Fibroblast of the conjunctiva (primary cell): ENCODE measurements at places on chromosomes 3 and 15.

GRCh38 chr3:8560366-8561007 is 58.9 kb downstream of the LMCD1 start:
- peak; percentile 67 for DNase-seq

GRCh38 chr3:21839176-21839575 is 88.2 kb upstream of the ZNF385D start:
- no peak for DNase-seq

- no peak for DNase-seq
Measured at GRCh38 chr15:97463696-97464095, 496.8 kb upstream of the ARRDC4 start.

DNA sequence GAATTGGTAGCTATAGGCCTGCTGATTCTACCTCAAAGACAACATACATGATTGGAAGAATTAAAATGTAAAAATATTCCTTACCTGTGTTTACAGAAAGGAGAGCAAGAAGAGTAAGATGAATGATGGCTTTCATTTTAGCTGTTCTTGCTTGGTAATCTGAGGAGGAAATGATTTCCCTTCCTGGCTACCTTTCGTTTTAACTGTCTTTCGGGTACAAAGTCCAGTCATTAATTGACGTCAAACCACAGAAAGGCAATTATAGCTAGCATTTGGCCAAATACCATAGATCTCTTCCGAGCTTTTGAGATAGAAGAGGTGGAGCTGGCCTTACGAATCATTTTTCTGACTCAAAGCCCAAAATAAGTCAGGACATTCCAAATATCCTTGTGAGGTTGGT is at the start of gene MUC13:
Gene MUC13 (minus strand): TSS at position 175 of the 400 bp plus-strand sequence. CDS start 39 bp downstream, at position 136.
- no peak for DNase-seq

- no peak for DNase-seq
Measured at GRCh38 chr3:31218082-31218481, 314.6 kb upstream of the STT3B start.

DNA sequence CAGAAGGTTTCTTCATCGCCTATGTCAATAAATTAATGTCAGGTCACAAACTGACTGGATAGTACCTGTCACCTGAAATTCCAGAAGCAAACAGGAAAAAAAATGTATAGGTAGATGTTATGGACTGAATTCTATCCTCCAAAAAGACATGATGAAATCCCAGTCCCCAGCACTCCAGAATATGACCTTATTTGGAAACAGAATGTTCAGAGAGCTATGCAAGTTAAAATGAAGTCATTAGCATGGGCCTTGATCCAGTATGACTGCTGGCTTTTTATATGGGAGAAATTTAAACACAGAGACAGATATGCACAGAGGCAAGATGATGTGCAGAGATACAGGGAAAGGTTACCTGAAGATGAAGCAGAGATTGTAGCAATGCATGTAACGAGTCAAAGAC is 953.4 kb downstream of the ZPLD1 start:
- DNase-seq, result peak; percentile 24

- peak; percentile 42 for DNase-seq
Measured at GRCh38 chr3:179321668-179322285, 1.1 kb upstream of the ZNF639 start.

- no peak for DNase-seq
Measured at GRCh38 chr3:10550705-10551104, 45.3 kb upstream of the ATP2B2 start.

DNA sequence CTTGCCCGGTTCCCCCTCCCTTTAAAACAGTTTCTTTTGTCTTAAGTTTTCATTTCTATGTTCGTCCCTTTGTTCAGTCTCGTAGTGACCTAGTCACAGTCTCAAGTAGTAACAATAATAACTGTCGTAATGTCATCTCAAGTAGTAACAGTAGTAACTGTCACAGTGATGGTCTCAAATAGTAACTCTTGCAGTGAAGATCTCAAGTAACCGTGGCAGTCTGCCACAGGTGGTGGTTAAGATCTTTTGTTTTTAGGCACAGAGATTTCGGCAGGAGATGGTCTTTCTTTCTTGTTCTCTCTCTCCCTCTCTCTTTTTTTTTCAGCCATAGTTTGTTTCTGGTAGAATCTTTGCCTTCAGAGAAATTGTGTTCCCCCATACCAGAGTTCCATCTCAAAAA is 656.0 kb upstream of the SGO1 start:
- DNase-seq, result no peak

DNA sequence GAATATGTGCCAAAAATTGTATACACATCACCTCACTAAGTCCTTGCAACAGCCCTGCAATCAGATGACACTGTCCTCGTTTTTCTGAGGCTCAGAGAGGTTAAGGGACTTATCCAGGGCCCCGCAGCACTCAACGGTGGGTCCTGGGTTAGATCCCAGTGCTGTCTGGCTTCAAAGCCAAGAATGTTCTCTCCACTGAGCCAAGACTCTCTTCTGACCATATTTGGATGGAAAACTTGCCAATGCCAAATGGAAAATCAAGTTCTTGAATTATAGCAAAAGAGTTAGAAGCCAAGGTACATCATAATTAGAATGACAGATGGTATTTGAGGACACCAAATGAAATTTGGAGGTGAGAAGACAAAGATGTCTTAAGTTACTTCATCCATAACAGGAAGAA is 75.9 kb downstream of the NCEH1 start:
- DNase-seq, result no peak

GRCh38 chr3:51799879-51800749 is 21.1 kb upstream of the IQCF6 start:
- peak; percentile 74 for DNase-seq

GRCh38 chr3:23271876-23272741 is 69.0 kb downstream of the UBE2E2 start:
- DNase-seq, result no peak

- DNase-seq, result no peak
Measured at GRCh38 chr3:176978441-176978840, 218.8 kb downstream of the TBL1XR1 start.

DNA sequence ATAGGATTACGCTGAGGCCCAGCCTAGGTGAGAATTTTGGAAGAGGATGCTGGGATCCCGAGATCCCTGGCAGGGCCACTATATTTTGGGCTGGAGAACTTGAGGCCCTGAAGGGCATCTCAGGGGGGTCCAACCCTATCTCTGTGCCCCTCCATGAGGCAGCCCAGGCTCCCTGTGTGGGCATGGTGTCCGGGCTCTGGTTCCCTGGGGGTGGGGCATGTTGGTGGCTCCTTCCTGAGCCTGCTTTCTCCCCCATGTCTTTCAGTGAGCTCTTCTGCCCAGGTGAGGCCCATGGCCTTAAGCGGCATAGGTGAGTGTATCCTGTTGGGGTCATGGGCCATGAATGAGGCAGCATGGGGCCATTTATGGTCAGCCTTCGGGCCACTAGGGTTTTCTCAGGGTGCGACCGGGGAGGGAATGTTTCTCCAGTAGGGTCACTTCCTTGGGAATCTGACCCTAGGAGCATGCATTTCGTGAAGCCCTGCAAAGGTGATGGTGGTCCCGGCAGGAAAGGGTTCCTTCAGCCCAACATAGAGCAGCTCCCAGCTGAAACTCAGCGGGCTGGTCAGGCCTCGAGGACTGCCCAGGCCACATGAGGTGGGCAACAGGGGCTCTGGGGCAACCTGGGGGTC is 191.3 kb downstream of the UBE3A start:
- no peak for DNase-seq

DNA sequence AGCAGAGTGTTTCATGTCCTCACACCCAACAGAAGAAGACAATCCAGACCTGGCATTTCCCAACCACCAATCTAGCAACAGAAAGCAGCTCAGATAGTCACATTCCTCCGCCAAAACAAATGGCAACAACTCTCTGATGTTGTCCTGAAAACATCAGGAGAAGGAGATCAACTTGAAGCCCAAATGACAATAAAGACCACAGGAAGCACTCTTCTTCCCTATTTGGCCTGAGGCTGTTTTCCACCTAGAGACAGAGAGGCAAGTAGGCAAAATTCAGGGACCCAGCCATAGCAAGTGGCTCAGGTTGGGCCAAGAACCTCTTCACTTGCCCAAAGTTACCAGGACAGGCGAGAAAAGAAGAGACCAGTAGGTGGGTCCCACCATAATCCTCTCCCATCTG is 35.0 kb downstream of the ZNF148 start:
- no peak for DNase-seq

- peak; percentile 32 for DNase-seq
Measured at GRCh38 chr15:93087825-93088199, 1.2 kb downstream of the RGMA start.

DNA sequence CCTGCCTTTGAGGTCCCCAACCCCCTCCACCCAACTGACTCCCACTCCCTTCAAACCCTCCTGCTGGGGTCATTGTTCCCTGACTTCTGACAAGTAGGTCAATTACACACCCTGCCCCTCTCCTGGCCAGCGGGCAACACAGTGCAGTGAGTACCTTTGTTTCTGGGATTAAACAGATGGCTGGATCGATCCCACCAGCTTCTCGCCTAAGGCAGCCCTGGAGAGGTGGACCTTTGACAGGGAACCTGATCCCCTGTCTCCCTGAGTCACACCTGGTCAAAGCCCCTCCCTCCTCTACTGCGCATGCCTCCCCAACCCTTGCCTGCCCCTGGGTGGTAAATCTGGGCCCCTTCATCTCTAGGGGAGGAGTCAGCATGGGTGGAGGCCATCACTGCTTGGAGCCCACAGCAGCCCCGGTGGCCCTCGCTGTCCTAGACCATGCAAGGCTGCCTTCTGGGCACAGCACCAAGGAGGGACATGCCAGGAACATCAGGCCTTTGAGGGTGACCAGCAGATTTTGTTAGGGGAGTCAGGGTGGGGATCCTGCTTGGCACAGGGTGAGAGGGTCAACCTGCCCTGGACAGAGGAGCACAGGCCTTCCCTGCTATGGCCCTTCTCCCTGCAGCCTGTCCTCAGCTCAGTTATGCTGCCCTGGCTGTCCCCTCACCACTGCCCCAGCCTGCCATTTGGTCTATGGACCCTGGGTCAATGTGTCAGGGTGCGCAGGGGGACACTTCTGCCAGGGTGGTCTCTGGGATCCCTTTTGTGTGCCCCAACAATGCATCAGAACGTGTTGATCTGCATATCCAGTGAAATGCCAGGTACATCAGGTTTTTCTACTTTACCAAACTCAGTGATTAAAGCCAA is 9.8 kb upstream of the PRR23E start:
- DNase-seq, result no peak

- no peak for DNase-seq
Measured at GRCh38 chr15:51765751-51766150, 14.4 kb downstream of the TMOD2 start.

DNA sequence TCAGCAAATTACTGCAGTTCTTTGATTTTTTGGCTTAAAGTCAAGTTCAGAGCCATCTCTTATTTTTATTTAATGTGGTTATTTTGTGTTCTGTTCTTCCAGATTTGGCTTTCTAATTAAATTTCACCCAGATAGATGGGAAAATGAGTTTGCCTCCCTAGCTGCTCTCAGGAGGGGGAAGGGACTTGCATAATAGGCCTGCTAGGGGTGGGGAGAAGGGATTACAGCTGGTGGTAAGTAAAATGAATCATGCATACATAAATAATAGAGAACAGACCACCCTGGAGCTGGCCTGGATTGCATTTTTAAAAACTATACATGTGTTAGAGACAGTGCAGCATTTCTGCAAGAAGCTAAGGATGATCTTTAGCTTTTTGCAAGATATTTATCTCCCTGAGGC is 3.9 kb upstream of the PXYLP1 start:
- DNase-seq, result peak; percentile 75

DNA sequence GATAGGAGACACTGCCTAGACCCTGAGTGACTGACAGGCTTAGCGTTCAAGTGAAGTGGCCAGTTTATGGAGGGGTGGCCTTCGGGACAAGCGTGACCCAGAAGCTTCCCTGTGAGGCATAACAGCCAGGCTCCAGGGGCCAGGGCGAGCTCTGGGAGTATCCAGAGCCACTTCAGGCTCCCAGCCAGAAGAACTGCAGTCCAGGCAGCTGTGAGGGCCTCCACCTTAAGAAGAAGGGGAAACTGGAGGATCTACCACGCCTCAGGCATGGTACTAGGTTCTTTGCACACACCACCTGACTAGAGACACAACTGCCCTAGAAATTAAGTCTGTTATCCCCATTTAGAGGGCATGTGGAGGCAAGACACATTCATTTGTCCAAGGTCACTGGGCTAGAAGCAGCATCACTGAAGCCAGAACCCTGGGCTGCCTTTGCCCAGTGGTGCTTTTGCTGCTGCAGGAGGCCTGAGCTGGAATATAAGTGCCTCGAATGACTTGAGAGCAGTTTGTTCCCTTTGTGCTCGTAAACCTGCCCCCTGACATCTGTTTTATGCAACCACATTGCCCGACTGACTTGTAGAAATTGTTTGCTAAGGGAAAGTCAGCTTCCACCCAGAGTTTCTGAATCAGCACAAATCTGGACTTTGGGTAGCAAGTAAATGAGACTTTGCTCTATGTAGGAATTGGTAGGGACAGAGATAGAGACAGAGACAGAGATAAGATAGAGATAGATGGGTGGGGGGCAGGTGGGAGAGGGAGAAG is 23.3 kb downstream of the RASGRF1 start:
- DNase-seq, result no peak

DNA sequence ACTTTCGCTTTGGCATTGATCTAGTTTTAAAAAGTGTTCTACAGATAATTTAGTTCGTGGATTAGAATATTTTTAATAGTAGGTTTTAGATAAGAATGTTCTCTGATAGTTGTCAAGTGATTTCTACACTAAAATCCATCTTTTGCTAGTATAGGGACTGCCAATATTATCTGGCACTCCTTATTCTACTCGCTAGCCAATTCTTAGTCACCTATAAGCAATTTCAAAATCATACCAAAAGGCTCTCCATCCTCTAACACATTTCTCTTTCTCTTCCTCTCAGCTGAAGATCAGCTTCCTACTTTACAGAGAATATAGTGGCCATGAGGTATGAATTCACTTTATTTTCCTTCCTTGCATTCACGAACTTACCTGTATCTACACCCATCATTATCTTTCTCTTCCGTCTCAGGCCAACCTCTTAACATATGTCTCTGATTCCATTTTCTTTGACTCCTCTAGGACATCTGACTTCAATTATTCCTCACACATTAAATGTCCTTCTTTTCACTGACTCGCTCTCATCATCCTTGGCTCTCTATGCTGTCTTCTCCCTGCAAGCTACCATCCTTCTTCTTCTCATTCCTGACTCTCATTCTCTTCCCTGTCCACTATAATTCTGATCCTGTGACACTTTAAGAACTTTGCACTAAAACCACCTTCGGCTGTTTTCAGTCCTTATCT is 35.5 kb downstream of the C3orf80 start:
- DNase-seq, result peak; percentile 17

GRCh38 chr15:50066666-50067065 is 52.4 kb downstream of the ATP8B4 start:
- no peak for DNase-seq

DNA sequence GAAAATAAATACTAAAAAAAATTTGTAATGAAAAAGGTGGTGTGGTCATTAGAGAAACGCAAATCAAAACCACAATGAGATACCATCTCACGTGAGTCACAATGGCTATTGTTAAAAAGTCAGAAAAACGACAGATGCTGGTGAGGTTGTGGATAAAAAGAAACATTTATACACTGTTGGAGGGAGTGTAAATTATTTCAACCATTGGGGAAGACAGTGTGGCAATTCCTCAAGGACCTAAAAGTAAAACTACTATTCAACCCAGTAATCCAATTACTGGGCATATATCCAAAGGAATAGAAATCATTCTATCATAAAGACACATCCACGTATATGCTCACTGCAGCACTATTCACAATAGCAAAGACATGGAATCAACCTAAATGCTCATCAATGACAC is 120.3 kb downstream of the MYO9A start:
- DNase-seq, result no peak

- DNase-seq, result no peak
Measured at GRCh38 chr3:29637068-29637467, 356.2 kb downstream of the RBMS3 start.
